Osteoblast (primary cell): ENCODE measurements at places on chromosomes 6 and 20.

GRCh38 chr20:63951398-63952209 is 4.6 kb downstream of the UCKL1 start:
- no peak for DNase-seq

GRCh38 chr6:92888316-92888715 is 531.0 kb downstream of the EPHA7 start:
- DNase-seq, result no peak

DNA sequence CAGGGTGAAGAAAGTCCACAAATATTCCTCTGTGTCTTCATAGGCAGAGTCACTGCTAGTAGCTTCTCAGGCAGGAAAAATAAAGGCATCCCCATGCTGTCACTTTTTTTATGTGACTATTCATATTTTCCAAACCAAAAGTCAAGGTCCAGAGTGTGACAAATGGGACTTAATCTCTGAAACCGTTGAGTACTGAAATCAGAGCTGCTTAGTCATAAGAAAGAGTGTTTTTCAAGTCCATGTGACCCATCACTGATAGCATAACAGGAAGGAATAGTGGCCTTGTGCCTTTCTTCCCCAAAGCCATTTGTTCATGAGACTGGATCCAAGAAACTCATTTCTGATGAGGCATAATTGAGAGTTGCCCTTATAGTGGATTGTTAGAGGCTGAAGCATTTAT is 210.3 kb upstream of the TSHZ2 start:
- no peak for DNase-seq

GRCh38 chr6:115194981-115195638 is 852.3 kb upstream of the HS3ST5 start:
- no peak for DNase-seq

GRCh38 chr6:7073082-7073820 is 34.5 kb upstream of the RREB1 start:
- DNase-seq, result no peak

DNA sequence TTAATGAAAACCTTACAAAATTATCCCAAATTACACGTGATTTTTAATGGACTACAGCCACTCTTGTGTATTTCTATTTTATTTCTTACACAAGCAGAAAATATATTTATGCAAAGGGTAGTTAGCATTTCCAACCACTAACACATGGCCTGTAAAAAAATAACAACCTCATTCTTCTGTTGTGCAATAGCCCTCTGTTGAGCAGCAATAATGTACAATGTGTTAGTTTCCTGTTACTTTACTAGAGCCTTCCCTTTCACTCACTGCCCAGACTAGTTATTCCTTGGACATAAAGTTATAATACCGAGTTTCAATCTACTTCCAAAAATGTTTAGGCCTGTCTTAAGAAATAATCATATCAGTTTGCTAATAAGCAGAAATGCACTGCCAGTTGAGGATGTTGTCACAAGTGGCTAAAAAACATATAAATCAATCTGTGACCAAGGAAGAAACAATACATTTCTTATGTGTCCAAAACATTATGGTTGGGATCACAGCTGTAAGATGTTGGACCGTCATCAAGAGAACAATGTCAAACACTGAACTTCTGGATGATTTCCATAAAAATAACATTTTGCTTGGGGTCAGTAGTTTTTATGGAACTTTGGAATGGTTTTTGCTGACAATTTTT is 73.6 kb upstream of the RNF146 start:
- DNase-seq, result no peak

- DNase-seq, result no peak
Observed at GRCh38 chr6:110841266-110841665, 26.0 kb upstream of the CDK19 start.

GRCh38 chr6:152091201-152091600 is 283.7 kb downstream of the ESR1 start:
- no peak for DNase-seq

DNA sequence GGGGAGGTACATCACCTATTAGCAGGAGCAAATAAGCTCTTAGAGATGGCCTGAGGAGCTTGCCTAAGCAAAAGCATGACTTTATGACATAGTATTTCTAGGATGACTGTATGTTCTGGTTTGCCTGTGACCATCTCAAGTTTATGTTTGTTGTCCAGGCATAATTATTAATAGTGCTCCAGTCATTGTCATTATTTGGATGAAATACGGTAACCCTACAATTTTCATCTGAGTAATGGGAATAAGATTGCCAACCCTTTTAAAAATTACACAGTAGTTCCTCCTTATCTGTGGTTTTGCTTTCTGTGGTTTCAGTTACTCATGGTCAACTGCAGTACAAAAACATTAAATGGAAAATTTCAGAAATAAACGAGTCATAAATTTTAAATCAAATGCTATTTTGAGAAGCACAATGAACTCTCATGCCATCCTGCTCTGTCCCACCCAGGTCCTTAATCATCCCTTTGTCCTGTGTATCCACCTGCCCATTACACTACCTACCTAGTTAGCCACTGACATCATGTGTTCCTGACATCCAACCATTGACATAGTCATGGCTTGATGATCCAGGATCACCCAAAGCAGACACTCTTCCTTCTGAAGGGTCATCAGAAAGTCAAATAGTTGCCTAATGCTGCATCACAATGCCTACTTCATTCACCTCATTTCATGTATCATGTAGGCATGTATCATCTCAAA is 27.0 kb upstream of the TFB1M start:
- no peak for DNase-seq

DNA sequence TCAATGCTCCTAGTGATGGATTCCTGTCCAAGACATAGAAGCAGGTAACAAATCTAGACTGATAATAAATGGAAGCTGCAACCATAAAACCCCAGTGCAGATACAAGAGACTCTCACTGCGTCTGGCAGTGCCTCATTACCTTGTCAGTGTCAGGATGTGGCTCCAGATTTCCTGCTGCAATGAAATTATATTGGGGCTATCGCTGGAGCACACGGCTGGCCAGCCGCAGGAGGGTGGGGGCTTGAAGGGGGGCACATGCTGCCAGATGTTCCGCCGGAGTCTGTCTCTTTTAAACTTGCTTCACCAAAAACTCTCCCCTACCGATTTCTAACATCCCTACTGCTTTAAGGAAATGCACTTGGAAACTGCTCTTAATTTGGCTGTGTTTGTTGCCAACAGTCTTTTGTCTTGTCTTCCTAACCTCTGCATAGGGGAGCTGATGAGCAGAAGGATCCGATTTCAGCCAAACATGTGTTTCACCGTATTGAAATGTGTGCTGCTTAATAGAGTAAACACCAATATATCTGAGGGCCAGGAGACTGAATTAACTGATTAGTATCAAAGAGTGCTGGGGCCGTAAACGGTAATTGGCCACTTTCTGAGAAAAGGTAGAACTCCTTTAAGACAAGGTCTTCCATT is 102.2 kb upstream of the EXOC2 start:
- DNase-seq, result no peak

DNA sequence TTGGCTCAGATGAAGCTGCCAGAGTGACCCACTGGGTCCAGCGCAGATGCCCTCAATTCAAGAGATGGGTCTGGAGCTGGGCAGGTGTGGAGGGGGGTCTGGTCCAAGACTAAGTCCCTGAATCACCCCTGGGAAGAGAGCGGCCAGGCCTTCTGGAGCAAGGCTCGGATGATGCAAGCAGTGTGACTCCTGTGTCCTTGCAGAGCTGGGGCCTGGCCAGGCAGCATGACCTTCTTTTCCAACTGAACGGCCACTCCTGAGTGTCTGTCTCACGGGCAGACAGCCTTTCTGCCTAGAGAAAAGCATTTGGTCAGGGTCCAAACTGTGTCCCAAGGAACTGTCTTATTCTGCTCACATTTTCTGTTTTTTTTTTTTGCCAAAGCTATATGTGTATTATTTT is 42.6 kb upstream of the FNDC1 start:
- DNase-seq, result no peak

DNA sequence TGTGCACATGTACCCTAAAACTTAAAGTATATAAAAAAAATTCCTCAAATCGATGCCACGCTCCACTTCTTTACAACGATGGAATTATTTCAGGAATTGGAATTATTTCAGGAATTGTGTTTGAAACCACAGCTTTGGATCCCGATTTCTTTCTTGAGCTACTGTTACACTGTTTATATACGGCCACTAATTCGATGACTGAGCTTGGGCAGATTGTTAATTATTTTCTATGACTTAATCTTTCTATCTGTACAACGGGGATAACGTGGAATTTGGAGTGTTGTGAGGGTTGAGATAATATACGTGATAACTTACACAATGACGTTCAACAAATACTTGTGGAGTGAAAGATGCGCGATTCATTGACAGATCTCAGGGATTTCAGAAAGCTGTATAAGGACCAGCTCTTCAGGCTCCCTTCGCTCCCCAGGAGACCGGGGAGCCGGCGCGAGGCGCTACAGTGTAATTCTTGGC is 171.3 kb downstream of the SLC16A10 start:
- peak; percentile 44 for DNase-seq

- DNase-seq, result no peak
Observed at GRCh38 chr6:56914798-56915658, 39.9 kb upstream of the BEND6 start.

DNA sequence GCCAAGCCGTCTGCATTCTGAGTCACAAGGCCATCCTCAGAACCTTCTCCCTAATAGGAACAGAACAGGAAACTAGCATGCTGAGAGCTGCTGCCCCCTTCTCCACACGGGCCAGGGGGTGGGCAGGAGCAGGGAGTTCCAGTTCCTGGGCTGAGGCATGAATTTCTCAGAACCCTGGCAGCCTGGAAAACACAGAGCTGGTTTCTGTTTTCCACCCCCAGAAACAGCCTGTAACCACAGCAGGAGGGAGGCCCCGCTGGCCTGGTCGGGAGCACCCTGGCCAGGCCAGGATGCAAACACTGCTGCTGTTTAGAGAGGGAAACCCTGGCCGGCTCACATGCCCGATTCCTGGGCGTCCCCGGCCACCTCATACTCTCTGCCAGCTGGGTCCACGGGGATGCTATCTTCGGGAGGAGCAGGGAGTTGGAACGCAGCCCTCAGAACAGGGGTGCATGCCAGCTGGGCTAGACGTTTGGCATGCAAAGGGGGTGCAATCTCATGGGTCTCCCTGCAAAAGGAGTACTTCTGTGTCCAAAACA is 130.1 kb downstream of the NFATC2 start:
- peak; percentile 92 for DNase-seq

- no peak for DNase-seq
Observed at GRCh38 chr6:138430361-138431145, 26.5 kb downstream of the HEBP2 start.

- DNase-seq, result no peak
Observed at GRCh38 chr6:14559746-14560536, 442.4 kb downstream of the CD83 start.
